Naive B cell (primary cell): ENCODE measurements at places on chromosomes 1 and 21. TPM values are rescaled to one million over a fixed set of nuclear protein-coding genes. Genes with fewer than 3 reads are reported as not detected.
A peak's percentile ranks its signal among the peaks of the same experiment; 100 is the strongest.

- H3K27ac ChIP-seq = no peak overlapping the region
- H3K36me3 ChIP-seq = peaks cover 9% of the 10 kb centered on the region
- no peak for DNase-seq
- H3K4me3 ChIP-seq = no peak overlapping the region
Measured at GRCh38 chr1:59833022-59833421, 18.3 kb downstream of the HOOK1 start.

DNA sequence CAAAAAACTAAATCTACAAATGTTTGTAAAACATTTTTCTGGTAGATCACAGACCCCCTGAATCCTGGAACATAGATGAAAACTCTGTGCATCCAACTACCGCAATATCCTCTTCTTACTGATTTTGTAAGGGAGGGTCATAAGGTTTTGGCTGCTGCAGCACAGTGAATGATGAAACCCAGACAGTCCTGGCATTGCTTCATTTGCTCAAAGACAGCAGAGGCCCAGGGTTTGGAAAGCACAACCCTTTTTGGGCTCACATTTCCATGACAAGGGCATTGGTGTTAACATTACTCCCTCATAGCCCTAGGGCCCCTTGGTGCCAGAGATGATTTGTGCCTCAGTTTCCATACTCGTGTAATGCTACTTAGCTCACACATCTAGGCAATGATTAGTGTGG is 51.2 kb downstream of the PLXNA2 start:
- no peak overlapping the region for H3K27ac ChIP-seq
- no peaks in the 10 kb centered on the region for H3K27me3 ChIP-seq
- no peaks in the 10 kb centered on the region for H3K4me1 ChIP-seq
- H3K36me3 ChIP-seq = no peaks in the 10 kb centered on the region

- H3K27ac ChIP-seq = peak overlapping the region; percentile 4
- no peak for DNase-seq
- H3K4me1 ChIP-seq = peaks cover 4% of the 10 kb centered on the region
- H3K27me3 ChIP-seq = peaks cover 7% of the 10 kb centered on the region
- H3K36me3 ChIP-seq = no peaks in the 10 kb centered on the region
Measured at GRCh38 chr1:4087530-4088420, 187.7 kb upstream of the C1orf174 start.

NCMAP gene
- not detected for polyA plus RNA-seq

TCEA3 gene
- not detected for polyA plus RNA-seq

DNA sequence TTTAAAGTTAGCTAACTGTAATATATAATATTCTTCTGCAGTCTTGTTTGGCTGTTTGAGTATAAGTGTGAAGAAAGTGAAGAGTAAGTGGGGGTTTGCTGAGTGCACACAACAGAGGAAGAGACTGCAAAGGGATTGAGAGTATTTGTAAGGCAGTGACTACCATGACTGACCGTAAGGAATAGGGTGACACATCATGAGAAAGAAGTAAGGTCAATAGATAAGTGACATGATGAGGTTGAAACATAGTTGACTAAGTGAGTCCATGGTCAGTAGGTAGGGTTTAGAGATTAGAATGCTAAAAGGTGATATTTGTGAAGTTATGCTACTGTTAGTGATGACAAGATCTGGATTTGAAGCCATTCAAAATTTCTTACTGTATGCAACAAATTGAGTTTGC is 27.7 kb downstream of the WARS2 start:
- peaks cover 27% of the 10 kb centered on the region for H3K36me3 ChIP-seq
- H3K27me3 ChIP-seq = no peaks in the 10 kb centered on the region
- DNase-seq = no peak
- no peak overlapping the region for H3K4me3 ChIP-seq

DNA sequence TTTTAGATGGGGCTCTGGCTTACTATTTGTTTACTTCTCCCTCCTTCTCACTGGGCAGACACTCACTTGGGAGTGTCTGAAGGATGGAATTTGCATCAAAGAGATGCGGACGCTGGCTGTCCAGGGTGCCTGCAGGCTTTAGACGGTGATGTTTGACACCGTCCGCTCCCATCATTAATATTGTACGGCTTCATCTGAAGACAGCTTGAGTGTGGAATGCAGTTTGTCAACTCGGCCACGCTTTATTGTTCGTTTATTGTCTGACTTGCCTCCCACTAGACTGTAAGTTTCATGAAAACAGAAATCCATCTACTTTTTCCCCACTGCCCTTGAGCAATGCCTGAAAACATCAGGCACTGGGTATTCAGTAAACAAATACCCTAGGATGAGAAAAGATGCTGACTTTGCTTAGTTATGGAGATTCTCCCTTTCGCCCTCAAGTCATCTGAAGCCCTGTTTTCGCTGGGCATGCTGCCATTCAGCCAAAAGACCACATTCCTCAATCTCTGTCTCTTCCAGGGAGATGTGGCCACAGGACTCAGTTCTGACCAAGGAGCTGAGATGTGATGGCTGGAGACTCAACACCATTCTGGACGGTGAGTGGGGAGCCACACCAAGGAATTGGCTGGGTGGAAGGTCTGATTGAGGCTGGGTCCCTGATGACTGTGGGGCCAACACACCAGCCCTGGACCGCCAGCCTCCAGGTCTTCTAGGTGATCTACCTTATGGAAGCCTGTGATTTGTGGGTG is 87.6 kb downstream of the BCAR3 start:
- no peak for DNase-seq
- H3K4me3 ChIP-seq = no peak overlapping the region
- H3K27ac ChIP-seq = no peak overlapping the region
- no peaks in the 10 kb centered on the region for H3K27me3 ChIP-seq

DNA sequence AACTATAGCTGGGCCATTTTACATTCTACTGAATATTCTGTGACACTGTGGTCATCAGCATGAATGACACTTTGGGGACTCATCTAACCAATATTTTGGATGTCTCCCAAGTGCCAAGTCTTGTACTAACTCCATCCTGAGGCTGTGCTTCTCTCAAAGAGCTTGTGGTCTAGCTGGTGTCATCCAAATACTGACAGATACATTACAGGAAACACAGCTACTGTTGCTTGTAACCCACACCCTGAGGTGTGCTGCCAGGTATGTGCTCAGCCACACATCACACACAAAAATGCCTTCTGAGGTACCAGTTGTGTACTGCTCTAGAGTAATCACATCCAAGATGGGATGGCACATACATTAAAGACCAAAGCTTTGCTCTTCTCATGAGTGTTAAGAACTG is 81.6 kb downstream of the ST6GALNAC5 start:
- no peak for DNase-seq
- H3K27me3 ChIP-seq = no peaks in the 10 kb centered on the region
- no peak overlapping the region for H3K27ac ChIP-seq
- no peaks in the 10 kb centered on the region for H3K4me1 ChIP-seq
- no peak overlapping the region for H3K4me3 ChIP-seq

- no peak overlapping the region for H3K4me3 ChIP-seq
- no peak for DNase-seq
- H3K4me1 ChIP-seq = no peaks in the 10 kb centered on the region
- H3K36me3 ChIP-seq = no peaks in the 10 kb centered on the region
Measured at GRCh38 chr21:28142697-28143096, 850.0 kb downstream of the LTN1 start.

DNA sequence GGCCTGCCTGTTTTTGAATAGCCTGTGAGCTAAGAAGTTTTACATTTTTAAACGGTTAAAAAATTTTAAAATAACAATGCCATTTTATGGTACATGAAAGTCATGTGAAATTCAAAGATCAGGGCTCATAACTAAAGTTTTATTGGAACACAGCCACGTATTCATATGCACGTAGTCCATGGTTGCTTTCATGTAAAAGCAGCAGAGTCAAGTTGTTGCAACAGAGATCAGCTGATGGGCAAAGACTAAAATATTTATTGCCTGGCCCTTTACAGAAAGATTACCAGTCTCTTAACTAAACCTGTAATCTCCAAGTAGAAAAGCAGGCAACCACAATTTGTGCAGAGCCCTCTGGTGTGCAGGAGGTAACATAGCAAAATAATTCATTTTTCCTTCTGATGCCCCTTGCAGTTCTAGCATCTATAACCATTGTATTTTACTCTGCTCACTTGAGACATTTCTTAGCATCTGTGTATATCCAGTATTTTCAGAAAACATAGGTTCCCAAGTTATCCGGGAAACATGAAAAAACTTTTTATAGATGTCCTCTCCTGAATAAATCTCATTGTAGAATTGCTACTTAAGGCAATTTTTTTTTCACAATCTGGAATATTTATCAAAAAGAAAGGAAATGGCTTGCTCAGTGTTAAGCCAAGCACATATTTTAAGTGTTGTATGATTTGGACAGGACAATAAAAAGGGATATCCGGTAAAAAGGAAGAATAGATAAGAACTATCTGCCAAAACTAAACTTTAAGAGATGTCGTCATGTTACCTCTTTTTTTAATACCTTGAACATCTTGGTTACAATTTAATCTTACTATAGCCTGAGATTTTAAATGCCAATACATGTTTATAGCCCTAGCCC is 430.8 kb downstream of the PLPP3 start:
- DNase-seq = no peak
- H3K27me3 ChIP-seq = no peaks in the 10 kb centered on the region
- no peaks in the 10 kb centered on the region for H3K36me3 ChIP-seq
- no peak overlapping the region for H3K27ac ChIP-seq
